ENCODE measurements at places on chromosomes 2 and 18.

GRCh38 chr2:159769147-159769546 is 28.9 kb downstream of the CD302 start:
- no peak for DNase-seq
- H3K27ac ChIP-seq: no peak overlapping the region
- H3K4me1 ChIP-seq: no peaks in the 10 kb centered on the region
- H3K4me3 ChIP-seq: no peak overlapping the region
- no peaks in the 10 kb centered on the region for H3K27me3 ChIP-seq
- H3K36me3 ChIP-seq: peaks cover 34% of the 10 kb centered on the region

DNA sequence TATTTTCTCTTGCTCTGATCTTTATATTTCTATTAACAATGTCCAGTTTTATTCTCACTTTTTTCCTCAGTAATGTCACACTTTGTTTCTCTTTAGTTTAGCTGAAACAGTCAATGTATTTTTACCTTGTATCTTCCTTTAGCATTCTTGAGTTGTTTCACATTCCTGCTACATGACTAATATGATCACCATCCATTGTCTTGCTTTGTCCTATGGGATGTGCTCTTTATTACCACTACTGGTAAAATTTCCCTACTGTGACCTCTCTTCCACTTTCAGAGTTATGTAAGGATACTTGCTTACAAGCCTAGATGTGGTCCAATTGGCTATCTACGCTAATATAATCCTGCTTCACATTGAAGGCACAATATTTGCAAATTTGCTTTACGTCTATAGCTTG is 457.9 kb downstream of the PIK3C3 start:
- H3K27me3 ChIP-seq: no peaks in the 10 kb centered on the region
- no peak overlapping the region for H3K4me3 ChIP-seq
- H3K27ac ChIP-seq: no peak overlapping the region
- no peaks in the 10 kb centered on the region for H3K36me3 ChIP-seq
- no peaks in the 10 kb centered on the region for H3K4me1 ChIP-seq

DNA sequence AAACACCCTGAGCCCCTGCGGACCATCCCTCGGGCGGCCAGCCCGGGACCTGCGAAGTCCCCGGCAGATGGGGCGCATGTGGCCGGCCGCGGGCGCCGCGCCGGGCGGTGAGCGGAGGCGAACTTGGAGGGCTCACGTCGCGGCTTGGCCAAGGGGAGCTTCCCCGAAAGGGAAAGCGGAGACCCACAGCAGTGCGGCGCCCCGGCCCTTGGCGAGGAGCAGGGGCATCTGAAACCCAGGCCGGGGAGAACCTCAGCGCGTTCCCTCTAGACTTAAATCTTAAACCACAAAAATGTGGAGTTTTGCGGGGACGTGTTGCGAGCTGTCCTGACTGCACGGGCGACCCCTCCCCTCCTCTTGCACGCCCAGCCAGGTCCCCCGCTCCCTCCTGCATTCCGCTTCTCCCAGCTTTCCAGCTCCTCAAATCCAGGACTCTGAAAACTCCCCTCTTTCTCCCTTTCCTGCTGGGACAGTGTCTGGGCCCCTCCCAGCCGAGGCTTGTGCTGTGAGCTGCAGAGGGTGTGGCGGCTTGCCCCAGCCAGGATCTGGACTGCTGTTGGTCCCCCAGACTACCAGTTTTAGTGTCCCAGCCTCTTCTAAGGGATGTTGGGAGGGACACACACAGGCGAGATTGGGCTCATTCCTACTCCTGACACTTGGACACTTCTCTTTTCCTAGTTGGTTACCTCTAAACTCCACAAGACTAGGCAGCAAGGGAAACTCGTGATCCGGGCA is 1.3 kb downstream of the FMNL2 start:
- peak overlapping the region; percentile 40 for H3K4me3 ChIP-seq
- no peaks in the 10 kb centered on the region for H3K36me3 ChIP-seq

GRCh38 chr2:184681642-184682321 is 83.5 kb downstream of the ZNF804A start:
- H3K4me1 ChIP-seq: no peaks in the 10 kb centered on the region
- H3K27ac ChIP-seq: no peak overlapping the region
- no peaks in the 10 kb centered on the region for H3K36me3 ChIP-seq
- no peak for DNase-seq

DNA sequence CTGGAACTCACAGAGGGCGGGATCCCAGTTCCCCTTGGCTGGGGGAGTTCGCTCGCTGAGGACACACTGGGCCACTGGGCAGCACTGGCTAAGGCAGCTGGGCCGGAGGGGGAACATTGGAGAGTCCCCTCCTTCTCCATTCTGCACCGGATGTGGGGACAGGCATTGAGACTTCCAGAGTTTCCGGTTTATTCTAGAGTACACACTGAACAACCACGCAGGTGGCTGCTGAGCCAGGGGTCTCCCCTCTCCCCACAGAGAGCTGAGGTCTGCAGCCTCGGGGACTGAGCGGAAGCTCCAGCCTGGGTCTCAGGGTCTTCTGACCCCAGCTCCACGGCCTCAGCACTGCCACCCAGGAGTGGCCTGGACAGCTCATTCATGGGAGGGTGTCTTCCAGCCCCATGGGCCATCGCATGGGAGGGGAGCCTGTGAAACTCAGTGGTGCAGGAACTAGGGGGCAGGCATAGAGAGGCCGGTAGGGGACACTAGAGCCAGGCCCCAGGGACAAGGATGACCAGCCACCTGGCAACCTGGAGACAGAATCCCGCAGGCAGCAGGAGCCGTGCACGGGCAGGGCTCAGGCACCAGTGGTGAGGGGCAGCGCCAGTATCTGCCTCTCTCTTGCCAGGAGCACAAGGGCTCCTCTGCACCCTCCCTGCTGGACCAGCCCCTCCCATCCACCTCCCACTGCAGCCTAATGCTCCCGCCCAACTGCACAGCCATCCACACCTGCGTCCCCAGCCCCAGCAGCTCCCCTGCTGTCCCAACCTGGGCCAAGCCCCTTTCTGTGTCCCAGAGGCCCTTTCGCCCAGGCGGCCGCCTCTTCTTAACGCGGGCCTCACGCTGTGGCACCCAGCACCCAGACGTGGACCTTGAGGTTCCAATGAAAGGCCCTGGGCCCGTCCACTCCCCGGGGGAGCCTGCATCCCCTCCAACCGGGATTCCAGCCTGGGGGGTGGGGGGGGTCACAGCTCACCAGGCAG is 45.1 kb upstream of the GPC1 start:
- peaks cover 4% of the 10 kb centered on the region for H3K4me1 ChIP-seq
- no peak for DNase-seq
- no peaks in the 10 kb centered on the region for H3K36me3 ChIP-seq
- H3K27ac ChIP-seq: no peak overlapping the region
- no peaks in the 10 kb centered on the region for H3K27me3 ChIP-seq

- DNase-seq: peak; percentile 47
- no peaks in the 10 kb centered on the region for H3K36me3 ChIP-seq
- no peak overlapping the region for H3K4me3 ChIP-seq
- peak overlapping the region; percentile 81 for H3K27ac ChIP-seq
- no peaks in the 10 kb centered on the region for H3K27me3 ChIP-seq
- H3K4me1 ChIP-seq: peaks cover 4% of the 10 kb centered on the region
Observed at GRCh38 chr2:147449323-147449991, 395.4 kb upstream of the ACVR2A start.

DNA sequence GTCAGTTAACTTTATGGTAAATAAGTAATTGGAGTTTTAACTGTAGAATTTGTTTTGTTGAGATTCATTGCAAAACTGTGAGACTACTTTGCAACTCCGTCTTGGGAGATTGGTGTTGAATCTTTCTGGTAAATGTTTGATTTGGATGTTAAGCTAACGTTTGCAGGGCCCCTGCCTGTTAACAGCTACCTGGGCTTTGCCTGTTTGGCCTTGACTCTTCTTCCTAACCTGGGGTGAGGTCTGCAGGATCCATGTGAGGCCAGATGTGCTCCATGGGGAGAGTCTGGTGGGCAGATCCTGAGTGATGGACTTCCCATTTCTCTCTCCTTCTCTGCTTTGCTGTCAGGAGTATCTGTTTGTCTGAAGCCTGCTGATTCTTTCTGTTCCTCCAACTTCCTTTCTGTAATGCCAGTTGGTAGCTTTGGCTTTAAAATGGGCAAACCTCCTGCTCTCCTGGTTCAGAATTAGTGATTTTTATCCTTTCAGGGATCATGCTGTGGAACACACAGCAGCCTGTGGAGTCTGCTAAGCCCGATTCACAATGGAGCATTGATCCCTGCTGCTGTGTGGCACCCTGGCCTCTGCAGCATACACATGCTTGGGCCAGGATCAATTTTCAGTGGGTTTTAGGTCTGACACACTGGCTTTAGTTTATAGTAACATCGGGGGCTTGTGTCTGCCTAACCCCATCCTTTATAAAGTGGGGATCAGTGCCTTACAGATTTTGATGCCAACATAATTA is 36.3 kb downstream of the PTPRM start:
- no peaks in the 10 kb centered on the region for H3K4me1 ChIP-seq
- H3K36me3 ChIP-seq: no peaks in the 10 kb centered on the region
- H3K27ac ChIP-seq: no peak overlapping the region
- no peak for DNase-seq
- H3K4me3 ChIP-seq: no peak overlapping the region

DNA sequence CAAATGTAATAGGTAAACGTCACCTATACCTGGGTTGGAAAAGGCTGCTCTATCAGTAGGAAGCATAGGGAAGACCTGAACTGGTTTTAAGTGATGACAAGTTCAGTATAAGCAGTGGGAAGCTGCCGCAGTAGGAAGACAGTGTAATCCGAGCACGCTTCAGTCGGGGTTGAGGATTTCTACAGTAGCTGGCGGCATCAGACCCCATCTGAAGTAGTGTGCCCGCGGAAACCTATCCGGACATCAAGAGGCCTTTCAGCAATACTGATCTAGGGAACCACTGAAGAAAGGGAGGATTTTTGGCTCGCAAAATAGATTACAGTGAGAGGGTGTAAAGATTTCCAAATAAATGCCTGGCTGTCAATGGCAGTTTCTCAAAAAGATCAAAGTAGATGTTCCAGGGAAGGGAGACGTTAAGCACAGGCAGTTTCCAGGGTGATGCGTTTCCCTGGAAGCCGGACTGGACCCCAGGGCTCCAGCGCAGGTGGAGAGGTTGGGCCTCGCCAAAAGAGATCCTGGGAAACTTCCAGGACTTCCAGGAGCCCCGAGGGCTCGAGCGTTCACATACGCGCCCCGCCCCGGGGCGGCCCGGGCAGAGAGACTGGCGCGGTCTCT is 5.3 kb downstream of the LOXL3 start:
- H3K27me3 ChIP-seq: peaks cover 27% of the 10 kb centered on the region
- H3K4me3 ChIP-seq: peak overlapping the region; percentile 46
- peaks cover 5% of the 10 kb centered on the region for H3K4me1 ChIP-seq
- no peak overlapping the region for H3K27ac ChIP-seq

DNA sequence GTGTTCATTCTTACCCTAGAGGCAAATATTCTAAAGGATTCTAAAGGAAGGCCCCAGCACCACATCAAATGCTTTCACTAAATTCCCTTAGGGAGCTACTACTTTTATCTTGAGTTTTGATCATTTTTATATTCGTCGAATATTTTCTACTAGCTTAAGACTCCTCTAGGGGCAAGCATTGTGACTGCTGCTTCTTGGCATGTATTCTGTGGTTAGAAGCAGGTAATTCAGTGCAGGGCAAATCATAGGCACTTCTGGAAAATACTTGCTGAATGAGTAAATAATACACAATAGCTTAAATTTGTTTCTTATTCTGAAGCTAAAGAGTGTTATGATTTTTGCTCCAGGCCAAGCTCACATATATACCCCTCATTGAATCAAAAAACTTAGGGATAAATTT is 136.4 kb downstream of the LRP2 start:
- no peaks in the 10 kb centered on the region for H3K27me3 ChIP-seq
- DNase-seq: no peak
- no peak overlapping the region for H3K27ac ChIP-seq
- no peaks in the 10 kb centered on the region for H3K4me1 ChIP-seq
- H3K36me3 ChIP-seq: no peaks in the 10 kb centered on the region

GRCh38 chr2:73908689-73909652 is 16.2 kb downstream of the ACTG2 start:
- peaks cover 3% of the 10 kb centered on the region for H3K4me1 ChIP-seq
- DNase-seq: no peak
- H3K27ac ChIP-seq: no peak overlapping the region
- H3K4me3 ChIP-seq: no peak overlapping the region
- no peaks in the 10 kb centered on the region for H3K36me3 ChIP-seq

DNA sequence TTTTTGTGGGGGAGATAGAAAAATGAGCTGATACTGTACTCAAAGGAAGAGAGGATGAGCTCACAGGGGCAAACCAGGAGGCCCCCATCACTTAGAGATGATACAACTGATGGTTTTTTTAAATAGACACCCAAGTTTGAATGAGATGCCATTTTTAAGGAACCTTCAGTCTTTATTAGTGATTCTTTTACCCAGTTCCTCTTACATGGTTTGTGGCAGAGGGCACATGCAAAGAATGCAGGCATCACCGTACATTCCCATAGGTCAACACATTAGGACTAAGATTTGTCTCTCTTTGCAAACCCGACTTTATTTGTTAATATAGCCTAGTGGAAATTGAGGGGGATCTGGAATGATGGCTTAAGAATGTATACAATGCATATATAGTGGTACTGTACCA is 250.9 kb downstream of the ASXL3 start:
- no peak overlapping the region for H3K4me3 ChIP-seq
- DNase-seq: no peak
- no peaks in the 10 kb centered on the region for H3K4me1 ChIP-seq
- no peaks in the 10 kb centered on the region for H3K27me3 ChIP-seq
- no peak overlapping the region for H3K27ac ChIP-seq
- H3K36me3 ChIP-seq: no peaks in the 10 kb centered on the region

DNA sequence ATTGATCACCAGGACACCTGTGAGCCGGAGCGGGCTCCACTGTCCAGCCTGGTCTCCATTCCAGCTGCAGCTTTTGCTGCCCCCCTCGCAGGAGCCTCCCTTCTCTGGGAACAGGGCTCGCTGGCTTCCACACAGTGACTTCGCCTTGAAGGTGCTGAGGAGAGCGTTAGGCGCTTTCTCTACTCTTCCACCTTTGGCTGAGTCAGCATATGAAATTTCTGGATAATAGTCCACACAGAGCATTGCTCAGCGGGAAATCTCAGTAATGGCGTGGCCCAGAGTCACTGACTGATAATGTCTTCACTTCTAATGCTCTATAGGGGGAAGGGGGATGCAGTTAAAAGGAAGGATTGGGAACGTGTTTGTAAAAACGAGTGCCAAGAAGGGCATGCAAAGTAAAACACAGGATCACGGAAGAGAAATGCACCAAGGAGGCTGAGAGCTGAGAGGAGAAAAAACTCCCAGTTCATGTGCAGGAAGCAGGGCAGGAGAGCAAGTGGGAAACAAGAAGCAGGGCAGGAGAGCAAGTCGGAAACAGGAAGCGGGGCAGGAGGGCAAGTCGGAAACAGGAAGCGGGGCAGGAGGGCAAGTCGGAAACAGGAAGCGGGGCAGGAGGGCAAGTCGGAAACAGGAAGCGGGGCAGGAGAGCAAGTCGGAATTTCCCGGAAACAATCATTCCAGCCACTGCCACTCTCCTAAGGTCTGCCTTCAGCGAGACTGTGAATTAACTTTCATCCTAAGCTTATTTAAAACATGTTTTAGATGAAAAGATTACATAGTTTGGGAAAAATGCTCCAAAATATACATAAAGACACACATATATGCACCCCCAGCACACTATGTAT is 77.7 kb downstream of the MYT1L start:
- no peaks in the 10 kb centered on the region for H3K4me1 ChIP-seq
- H3K4me3 ChIP-seq: no peak overlapping the region
- H3K36me3 ChIP-seq: no peaks in the 10 kb centered on the region
- H3K27me3 ChIP-seq: no peaks in the 10 kb centered on the region

Measured in effector memory CD4-positive, alpha-beta T cell (primary cell).